ENCODE measurements at places on chromosomes 1 and 21.

- no peak for DNase-seq
Observed at GRCh38 chr1:152186556-152187285, 27.7 kb upstream of the RPTN start.

GRCh38 chr1:244992833-244993232 lies 128.5 kb upstream of the HNRNPU start:
- no peak for DNase-seq

DNA sequence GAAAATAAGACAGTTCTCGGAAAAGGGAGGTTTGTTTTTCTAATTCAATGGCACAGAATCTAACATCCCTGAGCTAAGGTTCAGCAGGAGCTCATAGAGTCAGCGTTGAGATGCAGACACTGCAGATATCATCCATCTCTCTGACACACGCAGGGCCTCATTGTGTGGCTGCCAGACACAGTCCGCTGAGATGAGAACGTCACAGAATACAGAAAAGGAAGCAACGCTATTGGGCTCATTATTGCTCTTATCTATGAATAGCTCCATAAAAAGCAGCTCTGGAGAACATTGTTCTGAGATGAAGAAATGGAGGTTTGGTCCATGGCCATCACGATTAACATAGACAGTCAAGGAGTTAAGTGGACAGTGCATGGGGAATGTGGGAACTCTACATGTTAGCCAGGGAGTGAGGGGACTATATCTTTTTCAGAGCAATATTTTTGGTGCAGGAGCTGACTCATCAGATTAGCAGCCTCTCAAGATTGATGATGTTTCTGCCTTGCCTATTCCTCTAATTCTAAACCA lies 771.6 kb upstream of the CXADR start:
- DNase-seq: no peak

DNA sequence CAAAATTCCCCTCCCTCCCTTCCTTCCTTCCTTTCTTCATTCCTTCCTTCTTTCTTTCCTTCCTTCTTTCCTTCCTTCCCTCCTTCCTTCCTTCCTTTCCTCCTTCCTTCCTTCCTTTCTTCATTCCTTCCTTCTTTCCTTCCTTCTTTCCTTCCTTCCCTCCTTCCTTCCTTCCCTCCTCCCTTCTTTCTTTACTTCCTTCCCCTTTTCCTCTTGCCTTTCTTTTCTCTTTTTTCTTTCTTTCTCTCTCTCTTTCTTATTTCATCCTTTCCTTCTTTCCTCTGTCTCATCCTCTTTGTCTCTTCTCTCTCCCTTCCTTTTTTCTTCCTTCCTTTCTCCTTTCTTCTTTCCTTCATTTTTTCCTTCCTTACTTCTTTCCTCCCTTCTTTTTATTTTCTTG lies 171.9 kb upstream of the BRINP3 start:
- no peak for DNase-seq

- no peak for DNase-seq
Observed at GRCh38 chr21:36891121-36891520, 75.3 kb downstream of the HLCS start.

- DNase-seq: no peak
Observed at GRCh38 chr1:57157818-57158603, 192.2 kb upstream of the C8B start.

DNA sequence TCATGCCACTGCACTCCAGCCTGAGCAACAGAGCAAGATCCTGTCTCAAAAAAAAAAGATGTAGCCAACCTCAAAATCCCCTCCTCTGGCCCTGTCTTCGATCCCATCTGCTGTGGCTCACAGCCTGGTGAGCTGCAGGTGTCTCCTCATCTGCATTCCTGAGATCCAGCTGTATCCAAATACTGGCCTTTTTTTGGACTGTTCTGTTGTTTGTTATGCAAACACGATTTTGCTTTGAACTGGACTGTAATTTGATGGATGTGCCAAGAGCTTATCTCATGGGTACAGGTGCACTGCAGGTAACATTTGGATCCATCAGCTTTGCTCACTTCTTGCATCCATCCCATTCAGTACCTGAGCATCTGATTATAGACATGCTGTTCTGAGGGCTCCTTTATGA lies 14.1 kb upstream of the FAM43B start:
- DNase-seq: no peak

- DNase-seq: peak; percentile 74
Observed at GRCh38 chr1:207698822-207699483, 52.9 kb upstream of the CD46 start.

DNA sequence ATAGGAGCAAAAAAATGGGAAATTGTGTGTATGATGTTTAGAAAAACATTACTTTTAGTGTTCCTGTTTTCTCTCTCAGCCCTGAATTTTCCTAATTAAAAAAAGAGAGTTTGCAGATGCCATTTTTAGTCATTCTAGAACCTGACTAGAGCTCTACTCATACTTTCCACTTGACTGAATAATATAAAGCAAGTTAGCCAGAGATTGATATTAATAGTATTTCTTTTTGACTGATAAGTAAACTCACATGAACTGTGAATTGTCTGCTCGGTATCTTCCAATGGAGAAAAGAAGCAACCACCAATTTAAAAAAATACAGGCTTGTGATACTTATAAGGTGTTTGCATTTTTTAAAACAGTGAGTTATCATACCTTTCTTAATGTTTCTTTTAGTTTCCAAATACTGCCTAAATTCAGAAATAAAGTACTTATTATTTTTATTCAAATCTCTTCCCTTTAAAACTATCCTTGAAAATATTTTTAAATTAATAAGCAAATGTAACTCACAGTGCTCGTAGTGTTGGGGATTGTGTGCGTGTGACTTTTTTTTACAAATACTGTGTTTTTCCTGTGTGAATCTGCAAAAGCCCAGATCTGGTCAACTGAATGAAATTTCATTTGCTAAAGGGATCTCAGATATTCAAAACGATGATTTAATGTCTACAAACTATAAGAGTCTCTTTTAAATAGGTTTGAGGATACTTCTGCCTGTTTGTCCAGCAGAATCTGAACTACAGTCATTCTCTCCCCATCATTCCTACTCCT lies 9.8 kb downstream of the RAP1A start:
- no peak for DNase-seq

GRCh38 chr1:115310581-115311473 lies 27.2 kb downstream of the NGF start:
- no peak for DNase-seq

- DNase-seq: no peak
Observed at GRCh38 chr1:160322831-160323230, 20.2 kb downstream of the COPA start.

DNA sequence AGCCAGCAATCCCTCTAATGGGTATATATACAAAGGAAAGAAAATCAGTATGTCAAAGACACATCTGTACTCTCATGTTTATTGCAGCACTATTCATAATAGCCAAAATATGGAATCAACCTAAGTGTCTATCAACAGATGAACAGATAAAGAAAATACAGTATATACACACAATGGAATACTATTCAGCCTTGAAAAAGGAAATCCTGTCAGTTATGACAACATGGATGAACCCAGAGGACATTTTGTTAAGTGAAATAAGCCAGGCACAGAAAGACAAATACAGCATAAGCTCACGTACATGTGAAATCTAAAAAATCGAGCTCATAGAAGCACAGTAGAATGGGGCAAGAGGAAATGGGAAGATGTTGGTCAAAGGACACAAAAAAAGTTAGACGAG lies 69.1 kb downstream of the WARS2 start:
- DNase-seq: no peak

DNA sequence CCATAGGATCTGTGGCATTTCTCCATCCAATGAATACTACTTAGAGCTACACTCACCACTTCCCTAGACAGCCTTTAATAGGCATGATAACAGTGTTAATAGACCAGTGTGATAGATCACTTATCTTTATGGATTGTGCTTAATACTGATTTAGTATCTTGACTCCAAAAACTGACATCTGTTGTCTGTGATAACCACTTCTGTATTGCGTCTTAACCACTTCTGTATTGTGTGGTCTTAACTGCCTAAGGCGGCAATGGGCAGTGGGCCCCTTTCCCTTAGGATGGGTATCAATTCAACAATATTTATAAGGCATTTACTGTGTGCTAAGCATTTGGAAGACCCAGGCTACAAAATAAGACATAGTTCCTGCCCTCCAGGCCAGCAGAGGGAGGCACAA lies 32.0 kb upstream of the RCAN3 start:
- no peak for DNase-seq
